Stimulated activated CD8-positive, alpha-beta memory T cell treated with anti-CD3 and anti-CD28 coated beads, Interleukin-2, amount 100 ng/mL, for 48 hours (primary cell): ENCODE measurements at places on chromosomes 4 and X.

DNA sequence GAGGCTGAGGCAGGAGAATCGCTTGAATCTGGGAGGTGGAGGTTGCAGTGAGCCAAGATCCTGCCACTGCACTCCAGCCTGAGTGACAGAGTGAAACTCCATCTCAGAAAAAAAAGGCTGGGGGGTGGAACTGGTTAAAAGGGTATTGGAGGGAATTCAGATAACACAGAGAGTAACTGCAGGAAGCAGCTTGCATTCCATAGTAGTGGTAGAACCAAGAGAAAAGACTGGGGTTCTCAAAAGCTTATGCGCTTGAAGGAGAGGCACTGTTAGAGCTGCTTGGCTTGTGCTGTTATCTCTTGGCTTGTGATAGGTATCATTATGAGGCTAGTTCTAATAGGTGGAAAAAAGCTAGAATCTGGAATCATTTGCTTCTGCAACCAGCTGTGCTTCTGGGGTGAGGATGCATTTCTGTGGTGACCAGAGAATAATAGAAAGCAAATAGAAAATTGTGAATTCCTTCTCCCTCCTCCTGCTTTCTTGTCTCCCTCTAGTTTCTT, 91.2 kb upstream of the ELOVL6 start:
- DNase-seq = no peak

DNA sequence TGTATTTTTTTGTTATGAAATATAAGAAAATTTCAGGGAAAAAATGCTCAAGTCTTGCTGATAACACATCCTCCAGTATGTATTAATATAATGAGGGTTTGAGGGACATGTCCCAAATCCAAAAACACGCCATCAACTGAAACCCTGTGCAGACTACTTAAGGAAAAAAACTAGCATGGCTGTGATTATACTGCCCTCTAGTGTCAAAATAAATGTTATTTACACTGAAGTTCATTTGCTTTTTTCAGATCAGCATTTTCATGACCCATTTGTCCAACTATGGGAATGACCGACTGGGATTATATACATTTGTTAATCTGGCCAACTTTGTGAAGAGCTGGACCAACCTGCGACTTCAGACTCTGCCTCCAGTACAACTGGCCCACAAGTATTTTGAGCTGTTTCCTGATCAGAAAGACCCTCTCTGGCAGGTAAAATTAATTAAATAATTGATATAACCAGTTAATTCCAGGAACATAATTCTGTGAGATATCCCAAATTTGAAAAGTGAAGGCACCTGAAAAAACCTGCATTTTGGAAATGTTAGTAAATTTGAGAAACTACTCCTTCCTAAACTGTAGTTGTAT, 128.5 kb downstream of the PRSS12 start:
- DNase-seq = no peak

- no peak for DNase-seq
Observed at GRCh38 chr4:2353222-2354107, 65.0 kb downstream of the ZFYVE28 start.

DNA sequence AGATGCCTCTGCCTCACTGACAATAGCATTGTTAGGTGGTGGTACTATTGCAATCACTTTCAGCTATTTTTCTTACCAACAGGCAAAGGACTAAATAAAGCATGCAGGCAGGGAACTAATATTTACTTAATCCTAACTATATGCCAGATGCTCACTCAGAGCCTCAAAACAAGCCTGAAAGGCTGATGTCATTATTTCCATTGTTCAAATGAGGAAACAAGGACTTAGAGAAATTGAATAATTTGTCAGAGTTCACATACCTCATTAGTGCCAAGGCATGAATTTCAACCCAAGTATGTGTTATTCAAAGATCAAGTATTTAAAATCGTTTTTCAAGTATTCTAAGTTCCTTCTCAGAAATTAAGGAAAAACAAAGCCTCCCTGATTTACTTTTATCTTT, 374.9 kb upstream of the TECRL start:
- DNase-seq = no peak

GRCh38 chrX:53128097-53128749, 34.3 kb downstream of the KANTR start:
- no peak for DNase-seq

- no peak for DNase-seq
Observed at GRCh38 chrX:124726881-124727280, 380.5 kb downstream of the SH2D1A start.

DNA sequence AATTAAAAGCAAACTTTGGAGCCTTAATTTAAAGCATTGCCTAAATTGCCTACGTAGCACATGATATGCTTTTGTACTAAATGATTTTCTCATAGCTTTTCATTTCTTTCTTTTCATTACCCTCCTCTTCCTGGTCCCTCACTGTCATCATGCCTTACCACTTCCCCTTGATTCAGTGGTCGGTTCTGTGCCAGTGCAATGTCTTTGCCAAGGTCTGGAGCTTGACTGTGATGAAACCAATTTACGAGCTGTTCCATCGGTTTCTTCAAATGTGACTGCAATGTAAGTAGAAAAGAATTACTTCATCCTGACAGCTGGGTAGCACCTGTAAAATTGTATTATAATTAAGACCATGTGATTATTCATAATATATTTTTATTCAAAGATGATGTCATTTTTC, 72.5 kb downstream of the C4orf46 start:
- no peak for DNase-seq

DNA sequence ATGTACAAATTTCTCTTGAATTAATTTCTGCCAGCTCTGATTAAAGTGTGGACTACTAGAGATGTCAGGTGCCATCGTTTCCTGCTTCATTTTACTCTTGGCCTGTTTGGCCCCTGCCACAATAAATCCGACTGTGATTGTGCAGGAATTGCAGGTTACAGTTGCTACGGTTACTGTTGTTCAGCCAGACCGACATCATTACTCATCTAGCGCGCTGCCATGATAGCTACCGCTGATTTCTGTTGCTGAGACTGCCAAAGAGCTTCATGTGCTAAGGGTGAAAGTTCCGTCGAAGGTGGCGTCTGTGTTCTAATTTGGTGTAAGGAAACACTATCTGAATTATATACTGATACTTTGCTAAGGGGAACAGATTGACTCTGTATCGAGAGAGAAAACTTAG, 22.1 kb downstream of the SLIT2 start:
- DNase-seq = no peak

DNA sequence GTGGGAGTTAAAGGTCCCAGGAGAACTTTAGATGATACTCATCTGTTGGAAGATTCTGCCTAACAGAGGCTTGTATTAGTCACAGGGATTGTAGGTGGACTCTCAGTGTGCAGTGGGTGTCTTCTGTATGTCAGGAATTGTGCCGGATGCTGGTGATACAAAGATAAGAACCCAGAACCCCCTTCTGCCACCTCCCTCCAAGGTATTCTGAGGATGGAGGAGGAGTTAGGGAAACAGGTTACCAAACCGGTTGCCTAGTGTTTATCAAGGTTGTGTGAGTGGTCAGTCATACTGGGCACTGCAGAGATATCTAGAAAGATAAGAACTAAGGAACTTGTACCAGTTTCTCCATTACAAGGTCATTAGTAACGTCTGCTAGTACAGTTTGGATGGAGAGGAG, 61.6 kb downstream of the PTTG2 start:
- no peak for DNase-seq

DNA sequence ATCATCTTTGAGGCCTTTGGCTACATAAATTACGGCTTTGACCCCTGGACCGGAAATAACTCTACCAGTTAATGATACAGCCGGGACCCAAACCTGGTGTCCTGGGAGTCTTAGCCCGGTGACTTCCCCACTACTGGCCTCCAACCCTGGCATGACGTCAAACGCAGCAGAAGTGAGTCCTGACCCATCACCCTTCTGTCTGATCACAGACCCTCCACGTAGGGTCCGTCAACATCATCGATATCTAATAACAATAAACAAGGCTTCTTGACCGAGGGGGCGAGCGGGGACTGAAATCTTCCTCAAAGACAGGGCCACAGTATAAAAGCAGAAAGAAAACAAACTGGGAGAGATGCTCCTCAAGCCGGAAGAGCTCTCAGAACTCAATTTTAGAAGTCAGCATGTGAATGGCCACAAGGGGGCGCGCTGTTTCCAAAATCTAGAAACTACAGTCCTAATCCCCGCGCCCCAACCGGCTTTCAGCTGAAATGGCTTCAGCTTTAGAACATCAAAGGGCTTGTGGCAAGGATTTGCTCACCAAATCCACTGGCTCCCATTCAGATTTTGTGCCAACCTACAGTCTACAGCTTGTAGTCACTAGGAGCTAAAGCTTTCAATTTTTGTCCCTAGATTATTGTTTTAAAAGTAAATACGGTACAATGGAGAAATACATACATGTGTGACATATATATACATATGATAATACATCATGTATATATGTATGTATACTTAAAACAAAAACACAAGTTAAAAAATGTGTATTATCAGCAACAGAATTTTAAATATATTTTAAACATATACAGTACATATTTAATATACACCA, 46.4 kb upstream of the ENPP6 start:
- DNase-seq = peak; percentile 94
